SJSA1 (cell line): ENCODE measurements at places on chromosomes 7 and 10. TPM values are rescaled to one million over a fixed set of nuclear protein-coding genes. Genes with fewer than 3 reads are reported as not detected.

FGFR2 gene
- 1.1 and 2.5 TPM in 2 replicates for total RNA-seq

RBM48 gene
- 8.1 and 13.2 TPM in 2 replicates for total RNA-seq

TAS2R5 gene
- total RNA-seq: not detected in 2 replicates

GRCh38 chr10:116156819-116157218 lies 116.2 kb downstream of the GFRA1 start:
- H3K27me3 ChIP-seq: no peaks in the 10 kb centered on the region
- no peak for DNase-seq
- H3K36me3 ChIP-seq: no peaks in the 10 kb centered on the region
- H3K4me1 ChIP-seq: no peaks in the 10 kb centered on the region
- H3K4me3 ChIP-seq: no peak overlapping the region

DNA sequence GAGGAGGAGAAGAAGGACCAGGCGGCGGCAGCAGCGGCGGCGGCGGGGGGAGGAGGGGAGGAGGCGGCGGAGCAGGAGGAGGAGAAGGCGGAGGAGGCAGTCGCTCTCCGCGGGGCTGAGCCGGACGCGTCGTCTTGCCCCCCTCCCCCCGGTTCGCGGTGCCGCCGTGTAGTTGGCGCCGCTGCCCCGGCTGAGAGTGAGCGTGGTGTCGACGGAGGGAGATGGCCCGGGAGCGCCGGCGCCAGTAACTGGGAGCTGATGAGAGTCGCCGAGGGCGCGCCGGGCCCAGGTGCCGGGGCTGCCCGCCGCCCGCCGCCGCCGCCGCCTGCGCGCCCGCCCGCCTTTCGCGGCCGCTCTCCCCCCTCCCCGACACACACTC lies 257 bp downstream of the WAC start:
- peaks cover 63% of the 10 kb centered on the region for H3K36me3 ChIP-seq
- peak overlapping the region; percentile 82 for H3K4me3 ChIP-seq
- 0 out of 2 replicates have a peak, but pooled peaks cover 3% of the 10 kb centered on the region for H3K4me1 ChIP-seq

DNA sequence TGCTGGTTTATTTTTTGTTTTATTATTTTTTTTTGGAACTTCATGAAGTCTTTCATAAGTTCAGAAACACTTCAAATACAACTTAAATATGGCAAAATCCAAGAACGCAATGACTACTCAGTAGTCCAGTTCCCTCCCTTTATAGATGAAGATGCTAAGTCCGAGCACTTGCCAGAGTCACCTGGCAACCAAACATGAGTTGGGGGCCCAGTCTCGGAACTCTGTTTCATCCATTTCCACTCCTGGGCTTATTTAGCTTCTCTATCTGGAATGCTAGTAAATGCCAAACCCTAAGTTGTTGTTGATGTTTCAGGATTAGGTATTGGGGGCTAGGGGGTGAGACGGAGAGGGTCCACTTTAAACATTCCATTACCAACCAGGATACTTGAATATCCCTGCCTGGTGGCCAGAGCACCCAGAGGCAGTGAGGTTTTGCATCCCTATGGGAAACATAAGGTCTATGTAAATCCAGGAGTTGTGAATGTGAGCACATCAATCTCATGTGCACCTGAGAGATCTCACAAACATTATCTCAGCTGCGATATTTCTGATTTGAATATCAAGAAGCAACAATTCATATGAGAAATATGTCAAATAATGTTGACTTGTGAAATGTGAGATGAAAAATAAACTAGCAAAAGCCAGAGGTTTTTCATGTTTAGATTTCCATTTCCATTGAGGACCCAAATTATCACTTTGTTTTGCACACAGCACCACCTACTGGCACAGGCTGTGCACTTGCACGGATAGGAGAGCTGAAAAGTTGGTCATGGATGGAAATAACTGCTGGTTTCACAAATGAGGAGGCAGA lies 129.3 kb downstream of the PKD1L1 start:
- H3K36me3 ChIP-seq: no peaks in the 10 kb centered on the region
- DNase-seq: peak; percentile 67
- H3K4me3 ChIP-seq: no peak overlapping the region
- H3K4me1 ChIP-seq: peaks cover 32% of the 10 kb centered on the region
- H3K27me3 ChIP-seq: no peaks in the 10 kb centered on the region

GRCh38 chr10:129897871-129898626 lies 66.0 kb downstream of the EBF3 start:
- H3K27ac ChIP-seq: no peak overlapping the region
- H3K27me3 ChIP-seq: no peaks in the 10 kb centered on the region
- no peaks in the 10 kb centered on the region for H3K4me1 ChIP-seq
- H3K36me3 ChIP-seq: no peaks in the 10 kb centered on the region
- no peak for DNase-seq
- H3K4me3 ChIP-seq: no peak overlapping the region

- H3K27me3 ChIP-seq: peaks cover 10% of the 10 kb centered on the region
- no peak overlapping the region for H3K4me3 ChIP-seq
- no peaks in the 10 kb centered on the region for H3K36me3 ChIP-seq
- no peak for DNase-seq
These were observed 55.5 kb downstream of the CCDC186 start for GRCh38 chr10:114118514-114118913.

GRCh38 chr7:150626696-150627095 lies 5.5 kb downstream of the GIMAP6 start:
- H3K27ac ChIP-seq: no peak overlapping the region
- no peaks in the 10 kb centered on the region for H3K4me1 ChIP-seq
- DNase-seq: no peak
- no peaks in the 10 kb centered on the region for H3K27me3 ChIP-seq
- H3K4me3 ChIP-seq: no peak overlapping the region
- no peaks in the 10 kb centered on the region for H3K36me3 ChIP-seq

GRCh38 chr10:77591238-77591880 lies 46.2 kb downstream of the KCNMA1 start:
- H3K4me3 ChIP-seq: no peak overlapping the region
- no peak for DNase-seq
- no peaks in the 10 kb centered on the region for H3K36me3 ChIP-seq

DNA sequence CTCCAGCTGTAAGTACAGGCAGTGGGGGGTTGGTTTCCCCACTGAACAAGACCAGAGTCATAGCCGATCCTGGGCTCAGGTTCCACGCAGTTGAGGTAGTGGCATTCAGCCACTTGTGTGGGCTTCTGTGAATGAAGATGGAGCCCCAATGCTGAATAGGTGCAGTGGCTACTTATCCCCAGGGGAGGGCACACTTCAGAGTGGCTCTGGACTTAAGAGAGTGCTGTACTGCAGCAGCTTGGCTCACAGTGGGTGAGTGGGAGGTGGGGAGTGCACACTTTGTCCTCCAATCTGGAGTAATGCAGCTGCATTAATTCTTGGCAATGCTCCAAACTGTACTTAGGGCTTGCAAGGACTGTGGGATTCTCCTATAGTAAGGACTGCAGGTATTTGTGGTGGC lies 81.9 kb downstream of the BUB3 start:
- H3K36me3 ChIP-seq: no peaks in the 10 kb centered on the region
- H3K27me3 ChIP-seq: no peaks in the 10 kb centered on the region
- H3K4me1 ChIP-seq: no peaks in the 10 kb centered on the region
- H3K4me3 ChIP-seq: no peak overlapping the region
- DNase-seq: no peak

- peaks cover 48% of the 10 kb centered on the region for H3K36me3 ChIP-seq
- H3K27me3 ChIP-seq: no peaks in the 10 kb centered on the region
- peaks cover 30% of the 10 kb centered on the region for H3K4me1 ChIP-seq
- H3K27ac ChIP-seq: no peak overlapping the region
These were observed 2.2 kb downstream of the POLM start for GRCh38 chr7:44080118-44080517.
